Renal cortex interstitium (tissue), 15 donors: ENCODE measurements at places on chromosomes 4 and X.

- peak; percentile 55 for DNase-seq
Measured at GRCh38 chrX:16712548-16713155, at the start of gene CTPS2. Gene CTPS2 (minus strand): TSS chrX:16712669. CDS start chrX:16702902, 9,767 bp downstream.

GRCh38 chrX:115234461-115234860, 565 bp upstream of the LRCH2 start:
- no peak for DNase-seq

- DNase-seq, result no peak
Measured at GRCh38 chrX:119503484-119503861, 35.2 kb downstream of the SLC25A5 start.

GRCh38 chr4:13151194-13151593, 332.9 kb downstream of the RAB28 start:
- no peak for DNase-seq

DNA sequence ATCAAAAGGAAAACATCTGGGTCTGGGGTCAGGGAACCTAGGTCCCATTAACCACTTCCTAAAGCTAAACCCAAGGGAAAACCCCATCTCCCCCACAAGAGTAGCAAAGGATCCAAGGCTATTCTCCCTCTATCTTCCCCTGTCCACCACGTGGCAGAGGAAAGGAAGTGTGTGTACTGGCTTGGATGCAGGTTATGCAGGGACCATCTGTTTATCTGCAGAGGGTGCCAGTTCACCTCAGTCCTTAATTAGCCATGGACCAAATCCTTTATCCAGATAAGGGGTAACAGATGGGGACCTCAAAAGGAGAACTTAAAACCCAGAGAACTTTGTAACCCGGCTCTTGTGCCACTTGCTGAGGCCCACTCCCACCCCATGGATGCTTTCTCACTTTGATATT, 135.3 kb downstream of the ZNF518B start:
- DNase-seq, result no peak

DNA sequence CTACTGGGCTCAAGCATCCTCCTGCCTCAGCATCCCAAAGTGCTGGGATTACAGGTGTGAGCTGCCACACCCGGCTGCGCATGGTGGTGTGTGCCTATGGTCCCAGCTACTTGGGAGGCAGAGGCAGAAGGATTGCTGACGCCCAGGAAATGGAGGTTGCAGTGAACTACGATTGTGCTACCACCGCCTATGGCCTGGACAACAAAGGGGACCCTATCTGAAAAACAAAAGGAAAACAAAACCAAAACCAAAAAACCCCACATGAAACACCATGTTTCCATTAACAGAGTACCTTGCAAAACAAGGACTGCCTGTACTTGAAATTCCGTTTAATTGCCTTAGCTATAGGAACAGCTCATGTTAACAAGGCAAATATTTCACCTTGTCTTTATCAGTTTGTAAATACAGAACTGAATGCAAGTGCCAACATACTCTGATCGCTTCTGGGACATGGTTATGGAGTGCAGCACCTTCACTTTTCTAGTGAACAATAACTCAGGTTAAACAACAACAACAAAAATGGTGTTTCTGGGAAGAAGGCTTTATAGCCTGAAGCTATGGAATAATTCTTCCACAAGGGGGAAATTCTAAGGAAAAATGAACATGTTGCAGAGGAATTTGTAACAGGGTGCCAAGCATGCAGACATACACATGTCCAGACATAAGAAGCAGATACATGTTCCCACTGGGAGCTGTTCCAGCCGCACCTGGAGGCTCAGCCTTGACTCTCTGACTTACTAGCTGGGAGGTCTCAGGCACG, 73.2 kb upstream of the STS start:
- DNase-seq, result no peak

DNA sequence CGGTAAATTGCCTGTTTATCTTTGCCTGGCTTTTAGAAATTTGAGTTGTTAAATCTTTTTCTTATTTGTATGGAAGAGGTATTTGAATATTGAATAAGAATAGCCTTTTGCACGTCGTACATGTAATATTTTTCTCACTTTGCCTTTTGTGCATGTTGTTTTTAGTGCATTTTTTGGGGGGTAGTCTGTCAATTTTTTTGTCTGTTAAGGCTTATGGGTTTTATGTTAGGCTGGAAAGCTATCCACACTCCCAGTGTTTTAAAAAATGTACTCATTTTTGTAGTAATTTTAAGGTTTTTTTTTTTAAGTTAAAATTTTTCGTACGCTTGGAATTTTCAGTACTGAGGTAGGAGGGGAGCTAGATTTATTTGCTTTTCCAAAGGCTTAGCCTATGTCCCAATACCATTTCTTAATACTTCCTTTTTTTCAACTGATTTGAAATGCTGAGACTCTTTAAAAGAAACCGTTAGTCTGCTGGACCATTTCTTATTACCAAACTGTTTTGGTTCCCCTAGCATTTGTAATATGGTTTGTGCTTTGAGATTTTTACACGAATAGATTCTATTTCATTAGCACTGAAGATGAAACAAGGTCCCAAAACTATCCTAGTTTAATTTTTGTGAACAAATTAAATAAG, 1.3 kb downstream of the HERC5 start:
- no peak for DNase-seq

DNA sequence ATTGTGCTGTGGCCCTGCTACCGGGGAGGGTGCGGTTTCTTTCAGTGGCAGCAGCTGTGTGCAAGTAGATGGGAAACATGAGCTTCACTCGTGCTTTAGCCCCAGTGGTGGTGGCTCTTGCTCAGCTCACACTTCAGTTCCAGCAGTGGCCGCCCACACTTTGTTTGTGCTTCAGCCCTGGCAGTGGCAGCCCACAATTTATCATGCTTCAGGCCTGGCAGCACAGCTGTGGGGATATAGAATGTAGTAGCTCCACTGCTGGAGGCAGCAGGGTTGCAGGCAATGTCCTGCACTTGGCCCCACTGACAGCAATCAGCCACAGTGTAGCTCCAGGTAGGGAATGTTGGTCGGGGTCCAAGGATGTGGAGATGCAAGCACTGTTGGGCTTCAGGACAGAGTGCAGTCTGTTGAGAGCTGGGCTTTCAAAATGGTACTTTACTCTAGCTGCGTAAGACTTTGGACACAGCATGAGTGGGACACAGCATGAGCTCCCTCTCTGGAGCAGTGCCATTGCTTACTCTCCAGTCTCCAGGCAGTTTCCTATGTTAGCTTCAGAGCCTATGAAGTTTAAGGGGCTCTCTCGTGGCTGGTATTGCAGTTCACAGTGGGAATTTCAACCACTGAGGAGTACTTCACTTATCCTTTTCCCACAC, 413.1 kb downstream of the PDGFC start:
- DNase-seq, result no peak

DNA sequence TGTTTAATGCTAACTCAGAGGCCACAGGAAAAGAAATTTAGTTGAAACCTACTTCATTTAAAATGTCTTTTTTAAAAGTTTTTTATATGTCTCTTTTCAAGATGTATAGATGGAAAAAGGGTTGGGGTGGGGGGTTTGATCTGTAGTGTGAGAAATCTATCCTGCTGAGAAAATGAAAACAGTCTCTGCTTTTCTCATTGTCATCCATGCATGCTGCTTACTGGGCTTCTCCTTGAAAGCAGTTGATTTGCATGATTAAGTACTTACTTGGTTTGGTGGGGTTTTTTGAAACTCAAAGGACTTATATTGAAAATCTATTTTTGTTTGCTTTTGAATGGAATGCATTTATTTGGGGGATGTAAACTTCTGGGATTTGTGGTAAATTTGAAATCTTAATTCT, 313.6 kb upstream of the DKK2 start:
- DNase-seq, result no peak

GRCh38 chr4:28225050-28225449, 1364.4 kb downstream of the STIM2 start:
- peak; percentile 8 for DNase-seq

- no peak for DNase-seq
Measured at GRCh38 chr4:147560625-147561024, 56.6 kb upstream of the TMEM184C start.

DNA sequence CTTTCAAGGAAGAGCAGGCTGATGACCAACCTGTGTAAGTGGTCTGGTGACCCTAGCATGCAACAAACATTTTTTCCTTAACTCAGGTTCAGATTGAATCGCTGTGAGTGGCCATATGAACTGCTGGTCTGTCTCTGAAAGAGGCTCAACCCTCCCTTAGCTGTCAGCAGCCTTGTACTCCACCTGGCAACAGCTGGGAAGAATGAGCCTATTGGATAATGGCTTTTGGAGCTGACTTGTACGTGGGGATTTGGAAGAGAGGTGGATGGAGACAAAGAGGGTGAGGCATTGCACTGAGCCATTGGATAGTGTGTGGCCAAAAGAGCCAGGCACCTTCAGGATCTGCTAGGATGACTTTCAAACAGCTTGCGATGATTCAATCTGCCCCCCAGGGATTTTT, 35.7 kb upstream of the BMP15 start:
- no peak for DNase-seq

DNA sequence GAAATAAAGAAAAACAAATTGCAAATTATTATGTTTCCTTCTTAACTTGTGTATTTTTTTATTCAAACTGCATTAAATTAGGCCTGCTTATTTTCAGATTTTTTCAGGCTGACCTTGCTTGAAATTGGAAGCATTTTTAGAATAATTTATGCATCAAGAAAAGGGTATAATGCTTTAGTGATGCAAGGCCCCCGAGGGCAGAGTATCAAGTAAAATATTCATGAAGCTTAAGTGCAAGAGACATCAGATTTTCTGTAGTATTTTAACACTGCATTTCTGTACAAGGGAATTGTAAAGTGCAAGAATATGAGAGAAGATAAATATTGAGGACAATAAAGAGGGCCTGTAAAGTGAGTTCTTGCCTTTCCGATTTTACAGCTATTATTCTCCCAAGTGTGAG, 485.8 kb upstream of the ATOH1 start:
- DNase-seq, result no peak

DNA sequence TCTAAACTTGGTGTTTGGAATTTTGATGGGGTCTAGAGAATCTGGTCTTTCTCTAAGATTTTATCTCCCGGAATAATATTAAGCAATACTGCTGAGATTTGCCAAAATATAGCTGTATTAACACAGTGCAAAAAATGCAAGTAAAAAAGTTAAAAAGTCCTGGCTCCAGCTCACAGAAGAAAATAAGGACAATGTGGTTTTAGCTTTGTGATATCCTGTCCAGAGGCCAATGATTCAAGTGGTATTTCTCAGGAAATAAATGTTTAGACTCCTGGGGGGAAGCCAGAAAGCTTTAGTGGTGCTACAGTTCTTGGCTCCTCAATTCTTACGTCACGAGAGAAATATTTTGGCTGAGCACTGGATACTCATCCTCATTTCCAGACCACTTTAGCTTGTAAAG, 40.9 kb upstream of the IL13RA2 start:
- no peak for DNase-seq

- no peak for DNase-seq
Measured at GRCh38 chr4:40425799-40426574, 90.9 kb downstream of the CHRNA9 start.

- DNase-seq, result peak; percentile 22
Measured at GRCh38 chrX:111869639-111870034, 6.3 kb upstream of the TRPC5OS start.

DNA sequence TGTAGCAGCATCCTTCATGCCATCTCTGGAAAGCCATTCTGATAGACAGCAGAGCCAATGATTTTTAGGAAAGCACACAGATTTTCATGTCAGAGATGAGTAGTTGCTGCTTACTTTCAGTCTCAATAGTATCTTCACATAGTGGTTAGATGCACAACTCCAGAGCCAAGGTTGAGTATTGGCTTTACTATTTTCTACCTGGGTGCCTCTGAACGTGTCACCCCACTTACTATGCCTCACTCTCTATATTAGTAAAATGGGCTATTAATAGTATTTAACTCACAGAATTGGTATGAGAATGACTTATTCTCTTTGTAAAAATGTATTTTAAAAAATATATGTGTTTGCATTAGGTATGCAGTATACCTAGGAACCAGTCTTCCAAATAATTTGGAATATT, 108.8 kb upstream of the STIM2 start:
- no peak for DNase-seq

DNA sequence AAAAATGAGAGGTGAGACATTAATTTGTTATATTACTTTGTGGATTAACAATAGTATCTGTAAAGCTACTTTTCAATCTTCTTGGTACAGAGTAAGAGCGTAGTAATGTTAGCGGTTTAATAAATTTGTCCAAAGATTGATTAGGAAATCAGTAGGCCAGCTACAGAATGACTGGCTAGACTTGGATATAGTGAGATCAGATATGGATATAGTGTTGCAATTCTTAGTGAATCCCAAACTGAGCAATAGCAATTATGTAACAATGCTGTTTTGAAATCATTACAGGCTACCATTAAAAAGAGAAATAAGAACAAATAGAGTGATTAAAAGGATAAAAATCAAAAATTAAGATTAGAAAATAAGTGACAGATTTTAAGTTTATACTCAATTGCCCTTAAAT, 847 bp upstream of the UGT2A2 start:
- DNase-seq, result no peak

GRCh38 chrX:68440940-68441339, 7.6 kb upstream of the OPHN1 start:
- no peak for DNase-seq

DNA sequence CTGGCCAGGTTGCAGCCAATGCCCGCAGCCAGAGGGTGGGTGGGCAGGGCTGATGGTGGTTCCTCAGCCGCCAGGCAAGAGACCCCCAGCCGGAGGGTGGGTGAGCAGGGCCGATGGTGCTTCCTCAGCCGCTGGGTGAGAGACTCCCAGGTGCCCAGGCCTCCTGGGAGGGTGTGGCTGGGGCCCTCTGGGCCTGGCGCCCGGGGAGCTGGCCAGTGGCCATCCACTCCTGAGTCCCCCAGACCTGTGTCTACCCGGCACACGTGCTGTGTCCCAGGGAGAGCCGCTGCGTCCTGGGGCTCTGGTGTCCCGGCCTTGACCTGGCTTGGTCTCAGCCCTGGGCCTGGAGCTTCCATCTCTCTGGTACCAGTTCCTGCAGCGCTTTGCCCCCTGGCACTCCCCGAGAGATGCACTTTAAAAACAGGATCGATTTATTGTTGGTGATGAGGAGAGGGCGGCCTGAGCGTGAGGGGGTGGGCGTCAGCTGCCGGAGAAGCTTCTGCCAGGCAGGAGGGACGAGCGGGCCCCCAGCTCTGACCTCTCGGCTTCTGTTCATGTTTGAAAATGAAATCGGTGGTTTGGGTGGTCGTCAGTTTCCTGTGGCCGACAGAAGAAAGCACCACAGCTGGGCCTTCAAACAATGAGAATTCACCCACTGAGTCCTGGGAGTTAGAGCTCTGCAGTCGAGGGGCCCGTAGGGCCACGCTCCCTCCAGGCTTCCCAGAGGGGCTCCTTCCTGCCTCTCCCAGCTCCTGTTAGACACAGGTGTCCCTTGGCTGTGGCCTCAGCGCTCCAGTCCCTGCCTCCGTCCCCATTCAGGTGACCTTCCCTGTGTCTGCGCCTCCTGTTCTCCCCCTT, 6.5 kb downstream of the DOK7 start:
- DNase-seq, result no peak

DNA sequence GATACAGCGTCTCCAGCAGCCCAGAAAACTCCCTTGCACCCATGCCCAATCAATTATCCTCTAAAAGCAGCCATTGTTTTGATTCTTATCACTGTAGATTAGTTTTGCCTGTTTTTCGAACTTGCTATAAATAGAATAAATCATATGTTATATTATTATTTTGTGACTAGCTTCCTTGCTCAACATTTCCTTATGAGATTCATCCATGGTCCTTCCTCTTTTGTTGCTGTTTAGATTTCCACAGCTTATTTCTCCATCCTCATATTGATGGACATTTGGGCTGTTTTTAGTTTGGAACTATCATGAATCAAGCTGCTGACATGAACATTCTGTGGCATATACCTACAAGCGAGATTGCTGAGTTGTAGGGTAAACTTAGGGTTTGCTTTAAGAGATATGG, 595.3 kb downstream of the BCOR start:
- DNase-seq, result no peak

- no peak for DNase-seq
Measured at GRCh38 chr4:173547889-173548288, 17.9 kb upstream of the HAND2 start.

GRCh38 chr4:86393749-86394148, 33.9 kb upstream of the MAPK10 start:
- DNase-seq, result no peak
